ENCODE measurements at places on chromosomes 2 and 18.
A peak's percentile ranks its signal among the peaks of the same experiment; 100 is the strongest.

DNA sequence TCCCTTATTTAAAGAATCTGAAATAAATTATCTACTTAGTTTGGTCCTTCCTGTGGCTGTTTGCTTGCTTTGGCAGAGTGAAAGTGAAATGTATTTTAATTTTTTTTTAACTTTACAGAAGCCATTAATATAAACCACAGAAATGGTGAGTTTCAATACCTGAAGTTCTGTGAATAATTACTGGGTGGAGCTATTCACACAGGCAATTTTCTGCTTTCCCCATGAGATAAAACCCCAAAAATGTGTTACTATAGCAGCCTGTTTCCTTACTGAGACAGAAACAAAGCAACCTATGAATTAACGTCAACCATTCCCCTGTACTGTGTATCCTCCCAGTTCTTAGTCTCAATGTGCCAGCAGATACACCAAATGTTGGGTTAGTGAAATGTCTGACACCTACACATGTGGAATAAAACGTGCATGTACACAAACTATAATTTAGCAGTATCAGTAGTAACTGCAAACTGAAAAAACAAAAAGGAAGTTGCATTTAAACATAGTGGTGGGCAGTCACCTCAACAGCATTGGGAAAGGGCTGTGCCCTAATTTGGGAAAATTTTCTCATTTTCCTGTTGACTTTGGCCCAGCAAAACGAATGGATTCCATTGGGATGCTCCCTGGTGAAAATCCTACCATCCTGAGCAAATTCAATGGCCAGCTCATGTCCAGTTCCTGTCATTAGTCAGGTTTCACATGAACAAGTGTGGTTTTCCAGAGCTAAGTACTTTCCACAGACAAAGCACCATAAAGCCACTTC is 73.1 kb upstream of the RMDN2 start:
- no peak overlapping the region for H3K4me3 ChIP-seq
- H3K27ac ChIP-seq: peak overlapping the region; percentile 16
- H3K4me1 ChIP-seq: peaks cover 19% of the 10 kb centered on the region

- H3K27ac ChIP-seq: no peak overlapping the region
- H3K4me1 ChIP-seq: peaks cover 2% of the 10 kb centered on the region
- no peak overlapping the region for H3K4me3 ChIP-seq
- no peaks in the 10 kb centered on the region for H3K36me3 ChIP-seq
- H3K27me3 ChIP-seq: no peaks in the 10 kb centered on the region
Measured at GRCh38 chr2:68435615-68436014, 31.5 kb downstream of the FBXO48 start.

- no peaks in the 10 kb centered on the region for H3K36me3 ChIP-seq
- peaks cover 2% of the 10 kb centered on the region for H3K27me3 ChIP-seq
- no peaks in the 10 kb centered on the region for H3K4me1 ChIP-seq
- H3K27ac ChIP-seq: no peak overlapping the region
Measured at GRCh38 chr18:50104421-50104820, 90.5 kb downstream of the MYO5B start.

GRCh38 chr2:148554459-148555247 is 89.9 kb upstream of the EPC2 start:
- H3K4me3 ChIP-seq: no peak overlapping the region
- no peak overlapping the region for H3K27ac ChIP-seq
- no peak for DNase-seq
- H3K36me3 ChIP-seq: no peaks in the 10 kb centered on the region
- H3K27me3 ChIP-seq: no peaks in the 10 kb centered on the region

- H3K4me1 ChIP-seq: peaks cover 13% of the 10 kb centered on the region
- no peak overlapping the region for H3K4me3 ChIP-seq
- H3K27ac ChIP-seq: no peak overlapping the region
- no peak for DNase-seq
- no peaks in the 10 kb centered on the region for H3K36me3 ChIP-seq
Measured at GRCh38 chr2:232142049-232142448, 180.5 kb downstream of the DIS3L2 start.

DNA sequence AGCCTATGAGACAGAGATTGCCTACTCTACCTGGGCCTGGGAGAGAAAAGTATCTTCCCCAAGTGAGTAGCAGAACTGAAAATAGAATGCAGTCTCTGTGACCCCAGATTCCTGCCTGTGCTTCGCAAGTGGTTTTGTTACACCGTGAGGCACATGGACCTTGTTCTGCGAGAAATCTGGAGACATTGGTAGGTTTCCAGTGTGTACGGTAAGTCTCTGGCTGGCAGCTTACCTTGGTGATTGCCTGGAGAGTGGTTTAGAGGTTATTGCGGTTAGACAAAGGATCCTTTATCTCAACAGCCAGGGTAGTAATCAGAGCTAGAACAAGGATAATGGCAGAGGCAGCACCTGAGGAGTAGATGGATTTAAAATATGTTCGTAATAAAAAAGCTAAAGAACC is 606.0 kb upstream of the GCFC2 start:
- no peaks in the 10 kb centered on the region for H3K27me3 ChIP-seq
- no peak for DNase-seq
- no peaks in the 10 kb centered on the region for H3K4me1 ChIP-seq
- no peak overlapping the region for H3K4me3 ChIP-seq
- H3K27ac ChIP-seq: no peak overlapping the region

GRCh38 chr2:79801082-79801481 is 288.2 kb downstream of the CTNNA2 start:
- H3K4me1 ChIP-seq: no peaks in the 10 kb centered on the region
- H3K27ac ChIP-seq: no peak overlapping the region
- H3K27me3 ChIP-seq: no peaks in the 10 kb centered on the region
- H3K36me3 ChIP-seq: no peaks in the 10 kb centered on the region
- H3K4me3 ChIP-seq: no peak overlapping the region
- no peak for DNase-seq

- DNase-seq: no peak
- peaks cover 86% of the 10 kb centered on the region for H3K36me3 ChIP-seq
- no peaks in the 10 kb centered on the region for H3K27me3 ChIP-seq
- H3K27ac ChIP-seq: no peak overlapping the region
- H3K4me3 ChIP-seq: no peak overlapping the region
Measured at GRCh38 chr2:201275069-201275468, 14.7 kb downstream of the CASP8 start.

DNA sequence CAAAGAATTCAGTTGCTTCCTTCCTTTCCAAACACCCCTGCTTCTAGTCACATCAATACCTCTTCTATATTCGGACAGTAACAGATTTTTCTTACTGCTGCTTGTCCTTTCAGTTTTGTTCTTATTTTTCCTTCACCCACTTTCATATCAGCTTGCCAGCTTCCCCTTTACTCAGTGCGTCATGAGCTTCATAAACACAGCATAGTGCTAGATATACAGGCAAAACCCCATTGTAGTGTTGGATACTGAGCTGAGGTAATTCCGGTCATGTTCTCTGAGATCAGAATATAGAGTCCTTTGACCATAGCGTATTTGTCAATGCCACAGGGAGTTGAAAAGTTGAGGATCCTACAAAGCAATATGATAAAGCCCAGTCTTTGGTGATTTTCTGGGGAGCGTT is 2.4 kb downstream of the FARP2 start:
- H3K4me1 ChIP-seq: peaks cover 15% of the 10 kb centered on the region
- H3K27me3 ChIP-seq: no peaks in the 10 kb centered on the region
- no peak overlapping the region for H3K4me3 ChIP-seq
- no peak for DNase-seq
- no peak overlapping the region for H3K27ac ChIP-seq

- H3K36me3 ChIP-seq: no peaks in the 10 kb centered on the region
- H3K27me3 ChIP-seq: no peaks in the 10 kb centered on the region
- no peak overlapping the region for H3K27ac ChIP-seq
- no peak overlapping the region for H3K4me3 ChIP-seq
- peak; percentile 34 for DNase-seq
Measured at GRCh38 chr2:12110074-12110473, 363.6 kb downstream of the LPIN1 start.

GRCh38 chr2:71896385-71897136 is 251.1 kb downstream of the CYP26B1 start:
- H3K27ac ChIP-seq: no peak overlapping the region
- no peak for DNase-seq
- no peak overlapping the region for H3K4me3 ChIP-seq
- no peaks in the 10 kb centered on the region for H3K36me3 ChIP-seq
- H3K4me1 ChIP-seq: no peaks in the 10 kb centered on the region
- H3K27me3 ChIP-seq: no peaks in the 10 kb centered on the region

- H3K36me3 ChIP-seq: no peaks in the 10 kb centered on the region
- H3K4me1 ChIP-seq: no peaks in the 10 kb centered on the region
- no peaks in the 10 kb centered on the region for H3K27me3 ChIP-seq
- no peak for DNase-seq
Measured at GRCh38 chr18:22624176-22624575, 206.5 kb upstream of the CTAGE1 start.

GRCh38 chr2:99860720-99861375 is 281.5 kb downstream of the AFF3 start:
- DNase-seq: no peak
- H3K27ac ChIP-seq: no peak overlapping the region
- H3K27me3 ChIP-seq: no peaks in the 10 kb centered on the region
- no peak overlapping the region for H3K4me3 ChIP-seq
- no peaks in the 10 kb centered on the region for H3K36me3 ChIP-seq

GRCh38 chr18:54242327-54242726 is 17.9 kb upstream of the MBD2 start:
- peaks cover 4% of the 10 kb centered on the region for H3K4me1 ChIP-seq
- H3K4me3 ChIP-seq: no peak overlapping the region
- no peak for DNase-seq
- H3K27me3 ChIP-seq: no peaks in the 10 kb centered on the region

- no peaks in the 10 kb centered on the region for H3K36me3 ChIP-seq
- H3K4me3 ChIP-seq: no peak overlapping the region
- DNase-seq: no peak
- no peak overlapping the region for H3K27ac ChIP-seq
Measured at GRCh38 chr18:55544014-55544413, 44.0 kb downstream of the TCF4 start.

- no peak overlapping the region for H3K27ac ChIP-seq
- no peak for DNase-seq
- H3K36me3 ChIP-seq: no peaks in the 10 kb centered on the region
- H3K4me1 ChIP-seq: no peaks in the 10 kb centered on the region
- H3K4me3 ChIP-seq: no peak overlapping the region
Measured at GRCh38 chr18:44911773-44912172, 231.1 kb downstream of the SETBP1 start.

GRCh38 chr18:14025306-14025940 is 106.8 kb downstream of the ZNF519 start:
- no peak for DNase-seq
- no peaks in the 10 kb centered on the region for H3K36me3 ChIP-seq
- H3K27me3 ChIP-seq: no peaks in the 10 kb centered on the region
- no peak overlapping the region for H3K27ac ChIP-seq

GRCh38 chr2:199480966-199481365 is 23.2 kb upstream of the SATB2 start:
- H3K4me3 ChIP-seq: no peak overlapping the region
- H3K36me3 ChIP-seq: no peaks in the 10 kb centered on the region
- H3K27me3 ChIP-seq: peaks cover 3% of the 10 kb centered on the region
- DNase-seq: no peak
- H3K4me1 ChIP-seq: no peaks in the 10 kb centered on the region
- no peak overlapping the region for H3K27ac ChIP-seq

DNA sequence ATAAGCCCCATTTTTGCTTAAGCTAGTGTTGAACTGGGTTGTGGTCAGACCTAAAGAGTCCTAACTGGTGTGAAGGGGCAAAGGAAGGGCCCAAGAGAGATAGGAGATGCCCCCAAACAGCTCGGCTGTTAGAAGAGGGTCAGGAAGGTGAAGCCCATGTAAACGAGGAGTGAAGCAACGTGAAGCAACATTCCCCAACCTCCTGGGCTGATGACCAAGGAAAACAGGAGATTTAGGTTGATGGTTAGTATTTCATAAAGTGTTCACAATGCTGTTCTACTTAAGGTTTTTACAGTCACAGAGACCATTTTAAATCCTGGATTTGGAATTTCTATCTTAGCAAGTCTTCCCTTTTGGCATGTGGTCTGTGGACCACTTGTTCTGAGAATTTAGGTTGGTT is 144.0 kb upstream of the SERPINE2 start:
- no peak overlapping the region for H3K4me3 ChIP-seq
- no peaks in the 10 kb centered on the region for H3K4me1 ChIP-seq
- H3K27ac ChIP-seq: no peak overlapping the region
- DNase-seq: no peak

DNA sequence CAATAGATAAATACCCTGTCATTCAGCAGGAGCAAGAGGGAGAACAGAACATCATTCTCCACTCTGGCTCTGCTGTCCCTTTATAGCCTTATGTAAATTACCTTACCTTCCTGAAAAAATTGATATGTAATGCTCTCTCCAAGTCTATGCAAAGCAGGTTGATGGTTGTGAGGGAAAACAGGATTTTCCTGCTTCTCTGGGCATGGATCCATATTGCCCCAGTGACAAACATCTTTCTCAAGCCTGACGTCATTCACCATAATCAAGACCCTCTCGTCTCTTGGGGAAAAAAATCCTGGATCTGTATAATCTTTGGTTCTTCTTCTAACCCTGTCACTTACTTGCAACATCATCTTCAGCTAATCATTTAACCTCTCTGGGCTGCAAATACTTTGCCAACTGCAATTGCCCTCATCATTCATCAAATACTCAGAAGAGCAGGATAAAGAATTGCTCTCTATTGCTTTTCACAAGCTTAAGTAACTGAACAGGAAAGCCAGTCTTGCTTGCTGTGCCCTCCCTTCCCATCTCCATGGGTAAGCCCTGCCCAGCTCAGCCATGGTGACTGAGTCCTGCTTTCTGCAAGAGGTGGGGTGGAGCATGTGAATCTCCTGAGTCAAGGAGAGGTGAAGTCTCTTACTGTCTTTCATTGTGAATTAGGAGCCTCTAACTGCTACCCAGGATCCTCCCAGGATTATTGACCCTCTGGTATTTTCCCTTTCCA is 123.7 kb upstream of the KLF7 start:
- peaks cover 9% of the 10 kb centered on the region for H3K4me1 ChIP-seq
- no peaks in the 10 kb centered on the region for H3K27me3 ChIP-seq
- DNase-seq: no peak
- no peak overlapping the region for H3K4me3 ChIP-seq
- no peaks in the 10 kb centered on the region for H3K36me3 ChIP-seq

DNA sequence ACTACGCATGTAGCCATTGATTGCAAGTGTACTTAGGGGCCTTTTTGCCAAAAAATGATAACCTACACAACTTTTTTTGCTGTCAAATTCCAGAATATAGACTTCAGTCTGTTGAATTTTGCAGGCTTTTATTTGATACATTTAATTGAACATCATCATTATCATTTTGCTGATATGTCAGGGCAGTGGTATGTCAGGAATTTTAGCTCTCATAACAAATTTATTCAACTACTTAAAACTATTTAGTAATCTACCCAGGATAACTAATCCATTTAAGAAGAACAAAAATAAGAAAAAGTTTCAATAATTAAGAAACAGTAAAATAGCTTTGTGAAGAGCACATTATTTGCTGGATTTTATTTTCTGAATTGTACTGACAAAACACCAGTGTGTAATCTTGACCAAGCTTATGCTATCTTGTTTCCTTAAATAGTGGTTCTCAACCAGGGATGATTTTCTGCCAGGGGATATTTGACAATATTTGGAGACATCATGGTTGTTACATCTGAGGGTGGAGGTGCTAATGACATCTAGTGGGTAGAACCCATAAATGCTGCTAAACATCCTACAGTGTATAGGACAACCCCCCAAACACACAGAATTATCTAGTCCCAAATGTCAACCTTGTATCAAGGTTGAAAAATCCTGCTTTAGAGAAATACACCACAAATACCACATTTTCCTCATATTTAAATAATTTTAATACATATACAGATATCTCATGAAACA is 12.1 kb upstream of the TTN start:
- H3K4me1 ChIP-seq: no peaks in the 10 kb centered on the region
- no peak for DNase-seq
- no peaks in the 10 kb centered on the region for H3K27me3 ChIP-seq
- H3K36me3 ChIP-seq: no peaks in the 10 kb centered on the region
- no peak overlapping the region for H3K4me3 ChIP-seq

GRCh38 chr2:21097331-21097730 is 26.4 kb upstream of the TDRD15 start:
- no peak for DNase-seq
- H3K27me3 ChIP-seq: no peaks in the 10 kb centered on the region
- no peak overlapping the region for H3K27ac ChIP-seq
- H3K4me1 ChIP-seq: no peaks in the 10 kb centered on the region
- no peak overlapping the region for H3K4me3 ChIP-seq

Data from CD4-positive, alpha-beta memory T cell (primary cell).